ENCODE measurements at places on chromosomes 3 and 15.

DNA sequence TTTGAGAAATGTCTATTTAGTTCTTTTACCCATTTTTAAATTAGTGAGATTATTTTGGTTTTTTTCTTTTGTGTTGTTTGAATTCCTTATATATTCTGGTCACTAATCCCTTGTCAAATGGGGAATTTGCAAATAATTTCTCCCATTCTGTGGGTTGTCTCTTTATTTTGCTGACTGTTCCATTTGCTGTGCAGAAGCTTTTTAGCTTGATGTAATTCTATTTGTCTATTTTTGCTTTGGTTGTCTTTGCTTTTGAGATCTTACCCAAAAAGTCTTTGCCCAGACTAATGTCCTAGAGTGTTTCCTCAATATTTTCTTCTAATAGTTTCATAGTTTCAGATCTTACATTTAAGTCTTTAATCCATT is 472.9 kb downstream of the TBL1XR1 start:
- no peak for DNase-seq

GRCh38 chr15:41504751-41505492 is 8.7 kb downstream of the LTK start:
- DNase-seq: no peak

DNA sequence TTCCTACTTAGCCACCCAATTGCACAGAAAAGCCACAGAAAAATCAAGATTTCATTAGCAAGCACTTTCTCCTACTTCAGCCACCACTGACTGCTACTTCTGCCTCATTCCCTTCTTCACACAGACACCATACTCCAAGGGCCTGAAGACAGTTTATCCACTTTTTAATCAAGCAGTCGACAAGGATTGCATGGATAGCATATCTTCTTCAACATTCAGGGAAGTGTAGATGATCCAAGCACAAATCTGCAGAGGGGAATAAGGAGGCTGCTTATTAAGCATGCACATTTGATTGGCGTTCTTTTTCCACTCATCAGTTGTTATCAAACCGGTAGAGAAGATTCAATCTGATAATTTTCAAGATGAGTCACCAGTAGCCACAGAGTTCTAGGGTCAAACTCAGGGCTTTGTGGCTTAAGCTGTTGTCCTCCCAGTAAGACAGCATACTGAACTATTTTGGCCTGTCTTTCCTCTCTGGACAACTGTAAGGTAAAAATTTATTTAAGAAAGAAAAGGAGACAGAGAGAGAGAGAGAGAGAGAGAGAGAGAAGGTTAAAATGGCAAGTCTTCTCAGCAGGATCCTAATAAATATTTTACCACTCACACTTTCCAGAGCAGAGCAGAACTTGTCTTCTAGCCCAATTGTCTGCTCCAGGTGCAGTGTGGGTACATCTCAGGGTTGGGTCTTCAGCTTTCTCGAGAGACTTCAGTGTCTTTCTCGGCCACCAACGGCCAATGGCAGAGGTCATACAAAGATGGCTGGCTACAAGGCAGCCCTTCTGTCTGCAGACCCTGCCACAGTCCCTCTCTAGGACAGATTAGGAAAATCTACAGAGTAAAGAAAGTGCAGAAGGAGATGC is 80.6 kb upstream of the BHLHE40 start:
- DNase-seq: no peak

DNA sequence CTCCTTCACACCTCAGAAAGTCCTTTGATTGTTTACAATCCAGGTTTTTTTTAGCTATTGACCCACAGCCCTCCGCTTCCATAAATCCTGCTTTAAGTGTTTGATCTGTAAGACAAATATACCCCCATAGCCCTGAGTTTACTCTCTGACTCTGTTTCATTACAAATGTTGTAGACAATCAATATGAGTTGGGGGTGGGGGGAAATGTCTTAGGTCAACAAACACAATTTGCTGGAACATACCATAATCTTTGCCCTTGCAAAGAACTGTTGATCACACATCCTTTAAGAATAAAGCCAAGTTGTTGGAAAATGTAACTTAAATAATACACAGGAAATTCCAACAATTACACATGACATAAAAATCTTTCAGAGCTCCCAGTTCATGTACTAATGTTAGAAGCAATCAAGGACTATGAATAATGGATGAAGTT is 301.8 kb upstream of the SEMA6D start:
- DNase-seq: no peak

DNA sequence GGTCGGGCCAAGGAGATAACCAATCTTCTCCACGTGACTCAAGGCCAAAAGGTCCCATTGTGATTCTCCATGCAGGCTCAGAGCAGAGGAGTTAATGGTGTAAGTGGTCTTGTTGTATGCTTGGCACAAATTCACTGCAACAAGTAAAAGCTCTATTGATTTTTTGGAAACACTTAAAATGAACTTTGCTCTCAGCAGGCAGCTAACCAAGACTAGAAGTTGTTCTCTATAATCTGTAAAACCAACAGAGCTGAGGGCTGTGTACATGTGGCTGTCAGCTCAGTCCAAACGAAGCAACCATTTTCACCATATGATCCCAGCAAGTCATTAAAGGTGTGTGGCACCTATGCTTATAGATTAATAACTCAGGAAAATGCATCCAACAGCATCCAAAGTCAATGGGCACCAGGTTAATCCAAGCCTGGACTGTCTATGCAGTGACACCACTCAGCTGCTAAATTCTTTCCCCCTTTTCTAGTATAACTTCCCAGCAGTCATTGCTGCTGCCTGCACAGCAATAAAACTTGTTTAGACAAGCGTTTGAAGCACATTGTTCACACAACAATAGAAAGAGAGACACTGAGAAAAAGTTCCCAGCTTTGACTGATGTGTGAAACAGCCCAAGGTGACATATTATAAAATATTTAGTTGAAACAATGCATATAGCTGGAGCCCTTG is 603.8 kb upstream of the ADAMTS9 start:
- DNase-seq: no peak

DNA sequence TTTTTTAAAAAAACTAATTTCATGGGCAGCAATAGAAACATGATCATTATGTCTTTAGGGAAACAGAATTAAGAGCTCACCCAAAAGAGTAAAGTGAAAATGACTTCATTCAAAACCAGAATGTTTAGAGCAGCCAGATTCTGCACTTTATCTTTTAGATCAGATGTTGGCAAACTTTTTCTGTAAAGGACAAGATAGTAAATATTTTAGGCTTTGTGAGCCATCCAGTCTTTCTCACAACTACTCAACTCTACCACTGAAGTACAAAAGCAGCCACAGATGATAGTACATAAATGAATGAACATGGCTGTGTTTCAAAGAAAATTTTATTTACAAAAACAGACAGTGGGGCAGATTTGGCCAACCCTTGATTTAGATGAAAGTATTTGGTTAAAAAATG is 84.5 kb downstream of the SETD2 start:
- no peak for DNase-seq

DNA sequence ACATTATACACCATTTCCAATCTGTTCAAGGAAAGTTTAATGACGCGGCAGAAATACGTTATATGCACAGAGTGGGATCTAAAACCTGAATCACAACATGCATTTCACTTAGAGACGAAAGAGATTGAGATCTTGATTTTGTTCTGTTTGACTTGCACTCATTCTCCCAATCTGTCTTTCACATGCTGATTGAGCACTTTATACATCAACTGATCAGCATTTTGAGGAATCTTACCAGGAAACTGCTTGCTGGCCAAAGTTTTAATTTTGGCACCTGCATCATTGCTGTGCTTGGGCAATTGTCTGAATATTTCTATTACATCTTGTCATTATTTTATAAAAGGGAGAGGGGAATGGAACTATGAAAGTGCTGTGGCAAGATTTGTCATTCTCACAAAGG is 47.7 kb upstream of the ATP10A start:
- DNase-seq: no peak

DNA sequence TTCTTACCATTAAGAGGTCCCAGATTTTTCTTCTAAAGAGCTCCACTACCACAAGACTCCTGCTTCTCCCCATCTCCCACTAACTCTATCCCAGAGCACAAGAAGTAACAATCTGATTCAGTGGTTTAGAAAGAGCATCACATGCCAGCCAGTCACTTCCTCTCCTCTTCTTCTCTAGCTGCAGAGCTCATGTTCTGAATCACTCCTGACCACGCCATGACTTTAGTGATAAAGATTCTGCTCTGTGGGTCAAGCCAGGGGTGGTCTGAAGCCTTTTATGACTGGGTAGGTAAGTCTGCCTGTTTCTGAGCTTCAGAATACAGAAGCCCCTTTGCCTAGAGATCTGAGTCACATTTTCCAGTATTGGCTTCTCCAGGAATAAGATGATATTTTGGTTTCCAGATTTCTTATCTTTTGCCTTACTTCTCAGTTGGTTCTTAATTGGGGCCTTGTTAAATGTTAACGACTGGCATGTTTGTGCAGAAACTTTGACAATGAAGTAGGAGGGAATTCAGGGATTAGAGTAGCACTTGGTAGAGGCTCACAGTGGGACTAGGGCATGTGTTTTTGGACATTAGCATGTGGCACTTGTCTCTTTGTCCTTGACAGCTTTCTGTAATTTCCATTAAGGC is 27.6 kb upstream of the ADAMTSL3 start:
- DNase-seq: no peak
